Subcutaneous adipose tissue (tissue), 4 donors: ENCODE measurements at places on chromosomes 2 and 18. TPM values are rescaled to one million over a fixed set of nuclear protein-coding genes. Genes with fewer than 3 reads are reported as not detected.

Gene SPP2
- total RNA-seq: not detected

Gene UGT1A5
- total RNA-seq: not detected

Gene PRKAG3
- total RNA-seq: not detected

Gene AQP12A
- total RNA-seq: not detected

Gene C2orf72
- 0.49 TPM for total RNA-seq

Gene EFHD1
- 10.4 TPM for total RNA-seq

Gene RFTN2
- total RNA-seq: 22.4 TPM

Gene KANSL3
- 34.7 TPM for total RNA-seq

Gene SLC25A52
- total RNA-seq: not detected

Gene HOXD12
- total RNA-seq: not detected

Gene PCARE
- total RNA-seq: not detected

Gene CEP192
- total RNA-seq: 23.5 TPM

Gene CCL20
- total RNA-seq: not detected

Gene BUB1
- total RNA-seq: 0.16 TPM

Gene WDR43
- total RNA-seq: 39.4 TPM

Gene KLHL41
- total RNA-seq: 0.66 TPM

Gene TMEM247
- not detected for total RNA-seq

Gene DLGAP1
- 0.44 TPM for total RNA-seq

Gene SFT2D3
- 5.8 TPM for total RNA-seq

Gene ALKAL2
- total RNA-seq: 5.3 TPM

Gene SLC16A14
- total RNA-seq: 2.2 TPM

Gene MBP
- total RNA-seq: 18.1 TPM

Gene ALK
- 0.85 TPM for total RNA-seq

Gene CAPN14
- total RNA-seq: not detected

Gene FAM237A
- not detected for total RNA-seq

Gene NOSTRIN
- total RNA-seq: 40.1 TPM

Gene ITGA4
- total RNA-seq: 10.9 TPM

Gene MLPH
- 7.1 TPM for total RNA-seq
